ENCODE measurements at places on chromosomes 13 and 19. TPM values are rescaled to one million over a fixed set of nuclear protein-coding genes. Genes with fewer than 3 reads are reported as not detected.

SCEL gene
- total RNA-seq: 0.07 TPM

PRODH2 gene
- not detected for total RNA-seq

ZNF525 gene
- total RNA-seq: 11.9 TPM

SERPINE3 gene
- 0.33 TPM for total RNA-seq

XAB2 gene
- total RNA-seq: 48.4 TPM

ZSWIM9 gene
- 4.2 TPM for total RNA-seq

KLC3 gene
- not detected for total RNA-seq

ZNF793 gene
- 5.6 TPM for total RNA-seq

- no peak for DNase-seq
Measured at GRCh38 chr19:4120559-4121272, 3.2 kb downstream of the MAP2K2 start.

GRCh38 chr19:815775-816499 lies 5.8 kb downstream of the PLPPR3 start:
- DNase-seq: no peak

GRCh38 chr13:30429721-30430694 lies 7.7 kb downstream of the UBE2L5 start:
- DNase-seq: peak; percentile 60

GRCh38 chr13:84417416-84417815 lies 535.1 kb upstream of the SLITRK1 start:
- DNase-seq: no peak

- DNase-seq: no peak
Measured at GRCh38 chr13:84641491-84641890, 759.2 kb upstream of the SLITRK1 start.

DNA sequence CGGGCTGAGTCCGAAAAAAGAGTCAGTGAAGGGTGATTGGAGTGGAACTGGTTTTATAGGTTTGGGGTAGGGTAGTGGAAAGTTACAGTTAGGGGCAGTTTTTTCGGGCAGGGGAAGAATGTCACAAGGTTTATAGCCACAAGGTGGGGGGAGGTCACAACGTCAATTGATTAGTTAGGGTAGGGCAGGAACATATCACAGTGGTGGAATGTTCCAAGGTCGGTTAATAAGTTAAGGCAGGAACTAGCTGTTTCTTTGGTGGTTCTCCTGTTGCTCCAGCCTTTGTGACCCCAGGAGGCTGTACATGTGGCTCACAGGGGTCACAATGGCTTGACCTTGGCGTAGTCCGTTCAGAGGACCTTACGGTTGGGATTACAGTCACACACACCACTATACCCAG lies 20.3 kb downstream of the RDH8 start:
- DNase-seq: no peak

DNA sequence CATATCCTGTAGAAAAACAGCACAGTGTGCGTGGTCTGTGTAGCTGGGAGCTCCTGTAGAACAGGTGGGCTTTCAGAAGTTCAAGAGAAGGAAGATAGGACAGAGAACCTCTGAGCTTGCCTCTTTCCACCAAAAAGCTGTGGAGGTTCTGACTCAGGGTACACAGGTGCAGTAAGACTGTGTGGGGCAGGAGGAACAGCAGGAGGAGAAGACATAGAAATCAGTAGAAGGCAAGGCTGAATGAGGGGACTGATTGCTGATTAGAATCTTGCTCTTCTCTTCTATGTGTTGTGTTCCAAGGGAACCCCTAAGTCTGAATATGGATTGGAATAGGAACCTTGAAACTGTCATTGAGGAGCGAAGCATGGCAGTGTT lies 122.7 kb downstream of the AKAP11 start:
- DNase-seq: no peak

- no peak for DNase-seq
Measured at GRCh38 chr19:54551950-54552912, 21.4 kb upstream of the LILRA2 start.

DNA sequence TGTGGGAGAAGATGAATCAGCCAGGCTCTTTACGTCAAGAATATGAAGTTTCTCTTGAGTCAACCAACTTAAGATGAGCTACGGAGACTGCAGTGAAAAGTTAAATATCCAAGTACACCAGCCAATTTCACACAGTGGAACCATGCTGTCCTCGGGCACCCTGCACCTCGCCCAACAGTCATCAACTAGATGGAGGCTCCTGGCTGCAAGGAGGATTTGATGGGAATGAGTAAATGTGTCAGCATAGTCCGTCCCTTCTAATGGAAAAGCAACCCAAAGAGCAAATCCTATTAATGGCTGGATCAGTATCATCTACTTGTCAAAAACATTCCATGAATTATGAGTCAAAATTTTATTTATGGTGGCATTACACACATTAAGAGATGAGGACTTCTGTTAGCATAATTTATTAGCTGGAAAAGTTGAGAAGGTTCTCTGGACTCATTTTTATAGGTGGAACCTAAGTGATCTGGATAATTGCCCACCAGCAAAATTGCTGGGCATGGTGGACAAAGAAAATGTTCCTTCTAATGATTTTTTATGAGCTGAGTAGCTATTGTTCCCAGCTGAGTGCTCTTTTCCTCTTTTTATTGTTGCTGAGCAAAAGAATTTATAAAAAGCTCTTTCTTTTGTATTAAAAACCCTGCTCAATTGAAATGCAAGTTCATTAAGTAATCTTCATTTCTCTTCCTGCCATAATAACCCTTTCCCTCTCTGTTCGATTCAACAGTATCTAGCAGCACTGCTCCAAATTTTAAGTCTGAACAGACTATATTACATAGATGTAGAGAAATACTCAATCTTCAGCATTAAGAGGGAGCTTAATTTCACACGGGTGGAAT lies 88.4 kb downstream of the DNAJC15 start:
- no peak for DNase-seq

DNA sequence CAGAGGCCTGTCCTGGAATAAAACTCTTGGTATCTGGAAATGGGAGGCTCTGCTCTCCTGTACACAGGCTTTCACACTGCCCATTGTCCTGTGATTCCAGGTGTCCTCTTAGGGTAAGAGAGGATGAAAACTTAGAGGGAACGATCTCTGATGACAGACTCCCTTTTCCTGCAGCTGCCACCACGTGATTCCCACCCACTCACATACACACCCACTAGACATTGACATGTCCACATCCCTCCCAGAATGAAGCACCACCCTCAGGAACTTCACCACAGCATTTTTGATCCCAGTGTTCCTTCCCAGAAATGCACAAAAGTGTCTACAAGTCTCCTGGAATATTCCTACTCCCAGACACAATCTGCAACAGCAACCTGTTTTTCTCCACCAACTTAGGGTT lies 8.2 kb downstream of the ZNF429 start:
- no peak for DNase-seq

- peak; percentile 58 for DNase-seq
Measured at GRCh38 chr19:5961969-5962945, 15.7 kb downstream of the RANBP3 start.

GRCh38 chr19:41913538-41914423 lies 14.5 kb downstream of the ERFL start:
- no peak for DNase-seq

- DNase-seq: no peak
Measured at GRCh38 chr13:27383104-27383921, 41.1 kb upstream of the GTF3A start.

GRCh38 chr13:33183431-33184111 lies 102.0 kb downstream of the STARD13 start:
- no peak for DNase-seq

DNA sequence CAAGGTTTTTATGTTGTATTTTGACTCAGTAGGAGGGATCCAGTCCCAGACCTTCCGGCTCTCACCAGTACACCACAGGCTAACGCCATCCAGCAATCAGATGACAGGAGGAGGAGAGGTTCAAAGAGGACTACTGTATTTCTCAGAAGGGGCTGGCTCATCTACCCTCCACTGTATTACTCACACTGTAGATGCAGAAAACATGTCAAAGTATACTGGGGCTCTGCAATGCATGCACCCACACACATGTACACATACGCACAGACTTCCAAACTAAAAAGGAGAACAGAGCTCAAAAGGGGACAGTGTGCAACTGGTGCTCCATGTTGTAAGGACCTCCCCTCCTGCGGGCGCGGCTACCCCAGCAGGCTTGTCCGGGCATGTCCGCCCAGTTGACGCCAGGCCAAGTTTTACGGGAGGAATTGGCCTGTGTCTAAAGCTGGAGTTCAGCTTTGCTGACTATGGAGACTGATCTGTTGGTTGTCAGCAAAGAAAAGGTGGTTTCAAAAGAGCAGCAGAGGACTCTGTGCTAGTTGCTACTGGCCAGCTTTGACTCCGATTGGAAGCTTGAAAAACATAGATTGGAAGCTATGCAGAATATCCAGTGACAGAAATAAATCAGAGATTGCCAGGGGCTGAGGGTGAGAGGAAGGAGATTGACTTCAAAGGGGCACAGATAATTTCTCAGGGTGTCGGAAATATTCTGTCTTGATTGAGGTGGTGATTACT lies 314.2 kb downstream of the DLEU7 start:
- peak; percentile 79 for DNase-seq

DNA sequence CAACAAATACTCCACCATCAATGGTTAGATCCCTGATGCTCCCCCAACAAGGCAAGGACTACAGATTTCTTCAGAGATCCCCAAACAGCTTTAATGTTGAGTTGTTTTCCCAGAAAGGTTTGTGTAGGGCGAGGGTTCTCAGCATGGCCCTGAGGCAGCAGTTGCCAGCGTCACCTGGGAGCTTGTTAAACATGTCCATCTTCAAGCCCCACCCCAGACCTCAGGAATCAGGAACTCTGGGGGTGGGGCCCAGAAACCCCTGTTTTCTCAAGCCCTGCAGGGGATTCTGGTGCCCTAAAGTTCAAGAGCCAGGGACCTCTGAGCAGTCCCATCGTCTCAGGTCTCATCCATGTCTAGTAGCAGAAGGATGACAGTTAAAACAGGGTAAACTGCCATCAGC lies 9.6 kb downstream of the EFNB2 start:
- DNase-seq: no peak

DNA sequence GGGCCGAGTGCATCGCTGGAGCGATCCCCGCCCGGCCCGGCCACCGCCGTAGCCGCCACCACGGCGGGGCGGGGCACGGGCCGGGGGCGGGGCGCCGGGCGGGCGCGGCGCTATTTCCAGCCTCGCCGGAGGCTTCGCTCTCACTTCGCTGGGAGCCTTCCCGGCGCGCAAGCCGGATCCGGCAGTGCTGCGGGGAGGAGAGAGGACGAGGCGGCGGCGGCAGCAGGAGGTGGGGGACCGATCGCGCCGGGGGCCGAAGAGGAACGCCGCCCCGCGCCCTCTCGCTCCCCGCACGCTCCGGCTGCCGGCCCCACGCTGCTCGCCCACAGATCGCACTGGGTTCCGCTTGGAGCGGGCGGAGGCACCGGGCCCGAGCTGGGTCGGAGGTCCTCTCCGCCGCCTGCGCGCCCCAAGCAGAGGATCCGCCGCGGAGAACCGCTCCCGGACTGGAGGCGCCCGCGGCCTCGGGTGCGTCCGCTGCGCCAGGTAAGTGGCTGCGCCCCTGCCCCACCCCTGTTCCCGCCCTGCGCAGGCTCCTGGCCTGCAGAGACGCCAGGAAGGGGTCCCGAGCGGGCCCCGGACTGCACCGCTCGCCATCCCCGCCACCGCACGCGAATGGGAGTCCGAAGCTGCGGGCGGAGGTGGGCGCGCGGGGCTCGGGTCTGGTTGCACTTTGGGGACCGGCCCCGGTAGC lies at the start of gene CHST8:
CHST8 (plus strand) TSS at position 143 of the 694 bp plus-strand sequence. CDS start 67,309 bp downstream, outside the sequence.
- DNase-seq: no peak

DNA sequence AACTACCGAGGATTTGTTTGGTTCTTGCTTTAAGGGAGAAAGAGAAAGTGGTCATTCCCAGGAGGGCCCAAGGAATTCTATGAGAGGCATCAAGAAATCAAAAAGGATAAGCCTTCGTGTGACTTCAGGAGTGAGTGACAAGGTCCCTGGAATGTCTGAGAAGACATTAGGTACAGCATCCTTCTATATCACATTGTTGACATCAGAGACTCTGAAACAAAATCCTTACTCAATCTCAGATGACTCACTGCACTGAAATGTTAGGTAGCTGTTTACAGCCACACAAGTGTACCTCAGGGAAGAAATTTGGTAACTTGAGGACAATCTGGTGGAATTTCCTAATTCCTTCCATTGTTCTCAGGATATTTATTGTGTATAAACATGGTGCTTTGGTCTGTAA lies 7.9 kb upstream of the LGALS14 start:
- no peak for DNase-seq

DNA sequence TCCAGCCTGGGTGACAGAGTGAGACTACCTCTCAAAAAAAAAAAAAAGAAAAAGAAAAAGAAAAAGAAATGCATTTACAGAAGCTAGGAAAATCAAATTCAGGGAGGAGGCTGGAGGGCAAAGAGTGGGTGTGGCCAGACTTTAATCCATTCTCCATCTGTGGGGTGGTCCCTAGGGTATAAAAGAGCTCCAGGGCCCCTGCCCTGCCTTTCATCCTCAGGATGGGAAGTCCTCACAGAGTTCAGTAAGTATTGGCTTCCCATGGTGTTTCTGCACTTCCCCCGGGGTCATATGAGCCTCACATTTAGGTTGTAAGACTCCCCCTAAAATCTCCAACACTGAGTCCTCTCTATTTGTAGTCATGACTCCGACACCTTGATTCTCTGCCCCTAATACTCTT lies 33.0 kb downstream of the DPRX start:
- no peak for DNase-seq

DNA sequence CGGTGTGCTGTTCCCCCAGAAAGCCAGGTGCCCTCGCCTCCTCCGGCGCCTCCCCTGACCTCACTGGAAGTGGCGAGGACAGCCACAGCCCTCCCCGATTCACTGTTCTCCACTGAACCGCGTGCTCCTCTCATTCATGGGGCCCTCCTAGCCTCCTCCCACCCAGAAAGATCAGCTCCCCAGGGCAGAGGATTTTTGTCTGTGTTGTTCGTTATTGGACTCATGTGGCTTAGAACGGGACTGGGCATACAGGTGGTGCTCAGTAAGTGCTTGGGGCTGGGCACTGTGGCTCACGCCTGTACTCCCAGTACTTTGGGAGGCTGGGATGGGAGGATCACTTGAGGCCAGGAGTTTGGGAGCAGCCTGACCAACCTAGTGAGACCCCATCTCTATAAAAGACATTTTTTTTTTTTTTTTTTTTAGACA lies 3.8 kb downstream of the PRTN3 start:
- no peak for DNase-seq

GRCh38 chr13:90640976-90641375 lies 706.5 kb upstream of the MIR17HG start:
- no peak for DNase-seq

DNA sequence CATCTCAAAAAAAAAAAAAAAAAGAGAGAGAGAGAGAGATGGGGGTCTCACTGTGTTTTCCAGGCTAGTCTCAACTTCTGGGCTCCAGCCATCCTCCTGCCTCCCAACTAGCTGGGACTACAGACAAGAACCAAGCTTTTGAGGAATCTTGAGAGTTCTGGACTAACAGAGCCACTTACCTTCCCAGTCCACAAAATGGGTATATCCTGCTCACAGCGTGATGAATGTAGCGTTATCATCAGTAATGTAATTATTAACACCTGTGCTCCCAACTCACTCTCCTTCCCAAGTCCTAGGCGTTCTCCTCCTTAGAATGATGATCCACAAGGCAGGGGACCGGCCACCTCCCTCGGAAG lies 4.6 kb upstream of the NANOS3 start:
- DNase-seq: no peak
